SW480 (cell line): ENCODE measurements at places on chromosomes 4 and X.

DNA sequence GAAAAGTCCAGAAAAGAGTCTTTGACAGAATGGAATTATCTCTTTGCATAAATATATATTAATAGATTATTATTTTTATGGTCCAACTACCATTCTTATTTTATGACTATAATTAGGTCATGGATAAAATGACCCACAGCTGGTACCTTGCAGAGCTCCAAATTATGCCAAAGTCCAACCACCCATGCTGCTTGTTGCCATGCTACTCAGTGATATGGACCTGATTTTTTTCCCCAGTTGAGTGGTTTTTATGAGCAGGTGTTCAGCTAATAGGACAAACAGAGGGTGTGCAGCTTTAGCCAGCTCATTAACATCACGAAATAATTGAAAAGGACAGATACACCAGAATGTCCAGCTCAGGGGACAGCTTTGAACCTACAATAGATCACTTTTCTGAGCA is 9.7 kb downstream of the HOPX start:
- no peak for DNase-seq

DNA sequence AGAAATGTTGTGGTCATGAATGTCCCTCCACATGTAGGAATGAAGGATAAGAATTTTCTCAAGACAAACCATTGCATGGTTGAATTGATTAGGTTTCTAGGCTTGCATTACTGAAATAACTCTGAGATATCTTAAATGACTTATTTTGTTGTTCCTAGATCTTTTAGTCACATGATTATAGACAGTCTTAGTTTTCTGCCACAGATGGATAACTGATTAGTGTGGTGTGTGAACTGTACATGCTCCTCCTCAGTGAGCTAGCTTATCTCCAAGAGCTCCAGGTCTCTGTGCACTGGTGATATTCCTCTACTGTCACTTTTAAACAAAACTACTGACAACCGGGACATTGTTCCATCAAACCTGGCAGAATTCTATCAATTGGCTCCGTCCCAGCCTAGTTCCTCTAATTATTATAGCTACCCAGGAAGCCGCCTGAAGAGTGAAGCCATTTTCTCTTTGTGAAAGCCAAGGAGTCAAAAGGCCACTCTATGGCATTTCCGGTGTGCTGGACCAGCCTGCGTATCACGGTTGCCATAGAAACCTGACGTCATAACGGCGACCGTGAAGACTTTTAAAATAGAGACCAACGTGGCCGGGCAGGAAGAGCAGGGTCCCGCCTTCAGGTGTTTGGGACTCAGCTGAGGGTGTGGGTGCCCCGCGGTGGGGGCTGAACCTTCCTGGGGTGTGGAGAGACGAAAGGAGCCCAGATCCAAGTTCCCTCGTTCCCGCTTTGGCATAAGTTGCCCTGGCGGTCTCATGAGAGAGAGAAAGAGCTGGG is 28.1 kb downstream of the BEX3 start:
- peak; percentile 65 for DNase-seq

DNA sequence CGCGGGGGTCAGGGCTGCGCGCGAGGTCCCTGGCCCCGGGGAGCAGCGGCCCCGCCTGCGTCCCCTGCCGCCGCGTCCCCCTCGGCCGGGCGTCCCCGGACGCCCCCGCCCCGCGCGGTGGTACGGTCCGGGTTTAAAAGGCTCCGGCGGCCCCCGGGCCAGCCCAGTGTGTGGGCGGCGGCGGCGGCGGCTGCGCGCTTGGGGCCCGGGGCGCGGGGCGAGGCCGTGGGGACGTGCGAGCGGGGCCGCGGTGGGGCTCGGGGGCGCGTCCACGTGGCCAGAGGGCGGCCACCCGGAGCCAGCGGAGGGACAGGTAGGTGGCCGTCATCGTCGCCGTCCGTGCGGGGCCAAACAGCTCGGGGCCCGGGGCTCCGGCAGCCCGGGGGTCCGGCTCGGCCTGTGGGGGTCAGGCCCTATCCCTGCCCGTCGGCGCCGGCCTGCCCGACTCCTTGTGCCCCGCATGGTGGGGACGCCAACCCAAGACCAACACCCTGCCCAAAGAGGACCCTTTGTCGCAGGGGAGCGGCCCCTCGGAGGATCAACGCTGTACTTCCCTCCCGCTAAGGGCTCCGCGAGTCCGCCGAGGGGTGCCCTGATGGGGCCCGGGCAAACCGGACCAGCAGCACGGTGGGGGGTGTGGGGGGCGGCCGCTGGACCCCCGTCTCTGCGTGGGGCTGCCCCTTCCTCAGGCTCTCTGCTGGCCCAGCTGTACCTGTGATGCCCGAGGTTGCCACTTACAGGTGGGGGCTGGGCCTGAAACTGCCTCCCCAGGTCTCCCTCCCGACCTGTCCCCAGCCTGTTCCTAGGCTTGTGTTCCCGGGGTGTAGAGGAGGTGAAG is at the start of gene PLXNA3:
Gene PLXNA3 (plus strand): TSS at position 166 of the 838 bp plus-strand sequence. CDS start 1,903 bp downstream, outside the sequence.
- peak; percentile 30 for DNase-seq

DNA sequence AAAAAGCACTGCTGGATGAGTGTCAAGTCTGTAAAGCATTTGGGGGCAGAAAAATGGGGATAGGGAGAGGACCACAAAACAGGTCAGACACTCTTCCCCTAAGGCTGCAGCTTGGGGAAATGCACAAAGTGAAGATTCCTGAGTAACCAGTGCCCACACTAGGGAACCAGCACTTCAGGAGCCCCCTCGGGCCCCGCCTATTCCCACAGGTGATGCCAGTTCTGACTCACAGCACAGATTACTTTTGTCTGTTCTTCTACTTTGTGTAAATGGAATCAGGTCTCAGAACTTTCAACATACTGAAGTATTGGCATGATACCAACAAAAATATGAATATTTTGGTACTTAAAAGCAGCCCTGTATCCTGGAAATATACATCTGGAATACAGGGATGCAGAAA is 112.5 kb downstream of the ADRA2C start:
- peak; percentile 67 for DNase-seq

- DNase-seq = peak; percentile 36
Measured at GRCh38 chr4:82739287-82740190, 59.1 kb downstream of the SCD5 start.

- no peak for DNase-seq
Measured at GRCh38 chrX:140521393-140521792, 16.5 kb upstream of the SOX3 start.

DNA sequence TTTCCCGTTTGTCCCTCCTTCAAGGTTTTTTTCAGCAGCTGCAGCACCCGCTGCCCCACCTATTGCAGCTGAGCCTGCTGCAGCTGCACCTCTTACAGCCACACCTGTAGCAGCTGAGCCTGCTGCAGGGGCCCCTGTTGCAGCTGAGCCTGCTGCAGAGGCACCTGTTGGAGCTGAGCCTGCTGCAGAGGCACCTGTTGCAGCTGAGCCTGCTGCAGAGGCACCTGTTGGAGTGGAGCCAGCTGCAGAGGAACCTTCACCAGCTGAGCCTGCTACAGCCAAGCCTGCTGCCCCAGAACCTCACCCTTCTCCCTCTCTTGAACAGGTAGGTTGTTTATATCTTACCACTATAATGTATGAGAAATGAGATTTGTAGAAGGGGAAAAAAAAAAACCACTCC is 4.5 kb downstream of the PRR27 start:
- DNase-seq = no peak

DNA sequence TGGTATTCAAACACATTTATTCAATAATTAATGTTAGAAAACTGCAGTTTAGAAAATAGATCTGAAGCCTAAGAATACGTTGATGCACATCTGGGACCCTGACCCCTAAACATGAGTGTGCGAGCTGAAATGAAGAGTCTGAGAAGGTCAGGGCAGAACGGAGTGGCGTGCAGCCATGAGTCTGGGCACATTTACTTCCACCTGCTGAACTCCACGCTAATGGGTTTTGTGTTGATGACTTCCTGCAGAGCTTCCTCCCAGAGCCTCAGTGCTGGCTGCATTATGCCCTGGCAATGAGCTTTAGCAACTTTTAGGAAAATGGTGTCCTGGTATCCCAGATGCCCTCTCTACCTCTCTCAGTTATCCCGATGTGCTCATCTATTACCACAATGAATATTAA is 53.1 kb downstream of the FAM114A1 start:
- DNase-seq = no peak

- peak; percentile 32 for DNase-seq
Measured at GRCh38 chrX:154436983-154437752, at the start of gene GDI1. Gene GDI1 (plus strand): TSS chrX:154437154. CDS start chrX:154437255, 101 bp downstream.

DNA sequence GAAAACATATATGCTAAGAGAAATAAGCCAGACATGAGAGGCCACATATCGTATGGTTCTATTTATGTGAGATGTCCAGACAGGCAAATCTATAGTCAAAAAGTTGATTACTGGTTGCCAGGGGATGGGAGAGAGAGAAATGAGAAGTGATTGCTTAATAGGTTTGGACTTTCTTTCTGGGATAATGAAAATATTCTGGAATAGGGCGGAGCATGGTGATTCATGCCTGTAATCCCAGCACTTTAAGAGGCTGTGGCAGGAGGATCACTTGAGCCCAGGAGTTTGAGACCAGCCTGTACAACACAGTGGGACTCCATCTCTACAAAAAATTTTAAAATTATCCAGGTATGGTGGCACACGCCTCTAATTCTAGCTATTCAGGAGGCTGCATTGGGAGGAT is 22.4 kb downstream of the RBM47 start:
- no peak for DNase-seq

- DNase-seq = peak; percentile 41
Measured at GRCh38 chr4:75831856-75832405, 70.3 kb downstream of the PPEF2 start.

DNA sequence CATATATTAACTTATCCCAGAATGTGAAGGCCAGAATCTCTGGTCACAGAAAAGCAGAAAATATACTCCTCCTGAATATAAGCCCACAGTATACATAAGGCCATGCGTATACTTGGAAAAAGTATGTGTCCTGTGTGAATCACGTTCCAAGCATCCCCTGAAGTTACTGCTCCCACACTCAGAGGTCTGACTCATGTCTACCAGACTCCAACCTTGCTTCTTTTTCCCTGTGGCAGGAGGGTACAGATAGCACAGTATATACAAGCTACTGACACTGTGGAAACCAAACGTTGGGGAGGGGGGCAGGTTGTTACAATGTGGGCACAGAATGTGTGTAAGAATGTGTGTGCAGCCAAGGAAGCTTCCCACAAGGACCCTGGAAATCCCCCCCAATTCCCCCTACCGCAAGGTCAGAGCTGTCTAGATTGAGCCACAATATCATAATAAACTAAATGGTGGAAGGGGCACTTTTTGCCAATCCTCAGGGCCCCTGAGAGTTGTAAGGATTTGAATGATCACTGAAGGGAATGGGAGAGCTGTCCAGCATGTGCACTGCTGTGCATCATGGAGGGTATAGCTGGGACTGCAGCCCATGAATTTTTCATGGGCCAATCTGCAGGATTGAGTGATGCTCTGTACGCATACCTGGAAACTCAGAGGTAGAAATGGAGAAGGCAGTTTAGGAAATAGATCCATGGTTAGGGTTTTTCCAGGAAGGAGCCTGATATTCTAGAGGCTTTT is 7.4 kb upstream of the RELL1 start:
- DNase-seq = no peak

DNA sequence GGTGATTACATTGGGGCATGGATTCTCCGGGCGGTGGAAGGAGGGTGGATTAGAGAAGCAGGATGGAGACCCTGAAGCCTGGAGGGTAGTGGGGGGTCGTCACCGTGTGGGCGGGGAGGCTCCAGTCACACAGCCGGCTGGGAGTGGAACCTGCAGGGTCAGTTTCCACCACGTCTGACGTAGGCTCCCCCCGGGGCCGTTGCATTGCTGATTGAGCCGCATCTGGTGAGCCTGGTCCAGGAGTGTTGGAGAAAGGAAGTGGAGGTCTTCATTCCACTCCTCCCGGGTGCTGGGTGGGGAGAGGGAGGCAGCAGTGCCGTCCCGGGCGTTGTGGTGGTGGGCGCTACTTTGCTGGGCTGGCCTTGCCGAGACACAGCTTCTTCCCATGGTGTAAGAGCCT is 28.1 kb downstream of the TBC1D14 start:
- DNase-seq = no peak

DNA sequence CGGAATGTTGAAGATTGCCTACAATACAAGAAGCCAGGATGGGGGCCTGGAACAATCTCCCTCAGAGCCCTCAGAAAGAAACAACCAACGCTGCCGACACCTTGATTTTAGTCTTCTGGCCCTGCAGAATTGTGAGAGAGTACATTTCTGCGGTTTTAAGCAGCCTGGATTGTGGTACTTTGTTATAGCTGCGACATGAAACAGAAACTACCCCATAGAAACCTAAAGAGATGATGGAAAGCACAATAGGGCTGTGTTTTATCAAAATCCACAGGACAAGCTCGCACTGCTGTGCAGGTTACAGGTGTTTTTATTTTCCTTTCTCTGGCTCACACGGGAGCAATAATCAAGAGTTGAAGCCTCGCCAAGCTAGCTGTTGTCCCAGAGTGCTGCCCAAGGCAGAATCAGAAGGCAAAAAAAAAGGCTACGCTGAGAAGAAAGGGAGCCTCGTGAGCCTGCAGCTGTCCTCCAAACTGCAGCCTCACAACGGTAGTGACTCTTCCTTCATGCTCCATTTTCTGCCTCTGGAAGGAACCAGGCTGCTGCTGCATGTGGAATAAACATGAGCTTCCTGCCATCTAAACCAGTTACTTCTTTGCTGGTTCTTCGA is 232.4 kb downstream of the LDB2 start:
- DNase-seq = no peak

DNA sequence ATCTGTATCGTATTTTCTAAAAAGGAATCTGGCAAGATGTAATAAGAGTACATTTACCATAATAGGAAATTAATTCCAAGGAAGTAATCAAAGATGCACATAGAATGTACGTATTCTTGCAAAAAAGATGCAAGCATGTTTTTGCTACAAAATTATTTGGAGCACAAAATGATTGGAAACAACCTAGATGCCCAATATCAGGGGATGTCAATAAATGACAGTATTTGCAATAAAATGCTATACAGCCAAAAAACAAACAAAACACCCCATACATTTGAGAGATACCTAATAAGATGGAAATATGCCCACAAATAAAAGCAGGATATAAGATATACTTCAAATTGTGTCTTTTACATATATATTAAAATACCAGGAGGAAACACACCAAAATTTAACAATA is 29.3 kb upstream of the MAML3 start:
- no peak for DNase-seq

GRCh38 chr4:2767046-2767704 is 11.0 kb upstream of the TNIP2 start:
- DNase-seq = no peak

- no peak for DNase-seq
Measured at GRCh38 chr4:28759064-28759463, 1898.4 kb downstream of the STIM2 start.

GRCh38 chr4:15153662-15154061 is 151.4 kb downstream of the CPEB2 start:
- DNase-seq = no peak

GRCh38 chr4:150264595-150265161 is 186.4 kb downstream of the DCLK2 start:
- no peak for DNase-seq

- DNase-seq = no peak
Measured at GRCh38 chrX:18146009-18146408, 74.7 kb downstream of the BEND2 start.

GRCh38 chrX:103092942-103093341 is at the start of gene NXF3:
Gene NXF3 (minus strand): TSS chrX:103093143. CDS start chrX:103093023, 120 bp downstream.
- DNase-seq = no peak
